H4 (cell line): ENCODE measurements at places on chromosomes 5 and 9. TPM values are rescaled to one million over a fixed set of nuclear protein-coding genes. Genes with fewer than 3 reads are reported as not detected.

DNA sequence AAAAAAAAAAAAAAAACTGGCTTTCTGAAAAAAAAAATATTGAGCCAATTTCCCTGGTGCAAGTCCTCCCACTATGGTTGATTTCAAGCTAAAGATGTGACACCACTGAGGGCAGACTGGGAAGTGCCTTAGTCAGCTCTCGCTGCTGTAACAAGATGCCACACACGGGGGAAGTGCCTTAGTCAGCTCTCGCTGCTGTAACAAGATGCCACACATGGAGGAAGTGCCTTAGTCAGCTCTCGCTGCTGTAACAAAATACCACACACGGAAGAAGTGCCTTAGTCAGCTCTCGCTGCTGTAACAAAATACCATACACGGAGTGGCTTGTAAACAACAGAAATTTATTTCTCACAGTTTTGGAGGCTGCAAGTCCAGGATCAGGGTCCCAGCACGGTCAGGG lies 23.4 kb downstream of the BTNL9 start:
- no peak for DNase-seq

DNA sequence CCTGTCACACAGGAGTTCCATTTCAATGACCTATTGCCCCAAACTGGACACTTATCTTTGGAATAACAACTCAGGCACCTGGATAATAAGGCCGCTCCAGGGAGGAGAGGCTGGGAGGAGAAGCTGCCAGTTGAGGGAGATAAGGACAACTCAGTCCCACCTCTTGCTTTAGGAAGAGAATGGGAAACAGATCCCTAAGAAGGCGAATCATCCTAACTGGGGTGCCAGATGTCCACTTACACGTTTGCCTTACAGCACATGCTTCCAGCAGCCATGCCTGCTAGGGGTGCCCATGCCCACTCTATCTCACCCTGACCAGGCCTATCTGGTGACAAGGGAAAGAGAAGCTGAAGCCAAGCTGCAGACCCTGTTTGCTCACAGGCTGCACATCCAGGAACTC lies 6.5 kb downstream of the HK3 start:
- DNase-seq: no peak

- no peak for DNase-seq
Measured at GRCh38 chr9:96062031-96062430, 186.5 kb downstream of the ERCC6L2 start.

- peak; percentile 39 for DNase-seq
Measured at GRCh38 chr5:55407059-55407684, 99.4 kb downstream of the MTREX start.

GRCh38 chr9:2385746-2386145 lies 235.8 kb upstream of the VLDLR start:
- no peak for DNase-seq

DNA sequence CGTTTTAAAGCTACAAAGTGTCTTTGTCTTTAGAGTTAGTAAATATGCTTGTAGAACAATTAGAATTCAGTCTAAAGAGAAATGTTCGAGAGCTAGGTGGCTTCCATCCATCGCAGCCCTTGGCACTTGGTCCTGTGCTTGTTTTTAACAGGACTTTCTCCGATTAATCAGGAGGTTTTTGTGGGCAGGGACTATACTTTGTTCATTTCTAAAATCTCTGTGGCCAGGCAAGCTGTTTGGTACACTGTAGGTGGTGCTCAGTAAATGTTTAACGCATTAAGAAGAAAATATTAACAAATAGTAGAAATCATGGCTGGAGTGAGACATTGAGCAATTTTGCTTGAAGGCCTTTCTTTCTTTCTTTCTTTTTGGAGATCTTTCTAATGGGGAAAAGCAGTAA lies 20.8 kb downstream of the AGXT2 start:
- DNase-seq: no peak

MAST4 gene
- 0.75 and 0.97 TPM in 2 replicates for total RNA-seq
